Motor neuron (in vitro differentiated cells): ENCODE measurements at places on chromosomes 1 and 21. TPM values are rescaled to one million over a fixed set of nuclear protein-coding genes. Genes with fewer than 3 reads are reported as not detected.

- ATAC-seq, result no peak
These were observed 68.3 kb upstream of the PLA2G4A start for GRCh38 chr1:186760446-186760845.

LMX1A gene
- total RNA-seq, result 0.14 and 0.16 TPM in 2 replicates

- no peak for ATAC-seq
These were observed 125.1 kb downstream of the PLA2G4A start for GRCh38 chr1:186953876-186954275.

- no peak for ATAC-seq
These were observed 148.1 kb downstream of the NRIP1 start for GRCh38 chr21:14916676-14917141.

HNRNPU gene
- 309 and 320 TPM in 2 replicates for total RNA-seq

DNA sequence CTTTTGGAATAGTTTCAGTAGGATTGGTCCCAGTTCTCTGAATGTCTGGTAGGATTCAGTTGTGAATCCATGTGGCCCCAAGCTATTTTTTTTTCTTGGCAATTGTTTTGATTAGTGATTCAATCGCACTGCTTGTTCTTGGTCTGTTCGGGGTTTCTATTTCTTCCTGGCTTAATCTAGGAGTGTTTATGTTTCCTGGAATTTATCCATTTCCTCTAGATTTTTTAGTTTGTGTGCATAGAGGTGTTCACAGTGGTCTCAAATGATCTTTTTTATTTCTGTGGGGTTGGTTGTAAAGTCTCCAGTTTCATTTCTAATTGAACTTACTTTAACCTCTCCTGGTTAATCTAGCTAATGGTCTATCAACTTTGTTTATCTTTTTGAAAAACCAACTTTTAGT is 117.6 kb downstream of the NME7 start:
- no peak for ATAC-seq

DNA sequence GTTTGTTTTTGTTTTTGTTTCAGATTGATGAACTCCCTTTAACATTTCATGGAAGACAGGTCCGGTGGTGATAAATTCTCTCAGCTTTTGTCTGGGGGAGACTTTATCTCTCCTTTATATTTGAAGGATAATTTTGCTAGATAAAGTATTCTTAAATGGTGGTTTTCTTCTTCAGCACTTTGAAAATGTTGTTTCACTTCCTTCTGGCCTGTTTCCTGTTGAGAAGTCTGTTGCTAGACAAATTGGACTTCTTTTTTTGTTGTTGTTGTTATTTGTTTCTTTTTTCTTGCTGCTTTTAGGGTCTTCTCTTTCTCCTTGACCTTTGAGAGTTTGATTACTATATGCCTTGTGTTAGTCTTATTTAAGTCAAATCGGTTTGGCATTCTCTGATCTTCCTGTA is 50.8 kb downstream of the CRP start:
- ATAC-seq, result no peak

DNA sequence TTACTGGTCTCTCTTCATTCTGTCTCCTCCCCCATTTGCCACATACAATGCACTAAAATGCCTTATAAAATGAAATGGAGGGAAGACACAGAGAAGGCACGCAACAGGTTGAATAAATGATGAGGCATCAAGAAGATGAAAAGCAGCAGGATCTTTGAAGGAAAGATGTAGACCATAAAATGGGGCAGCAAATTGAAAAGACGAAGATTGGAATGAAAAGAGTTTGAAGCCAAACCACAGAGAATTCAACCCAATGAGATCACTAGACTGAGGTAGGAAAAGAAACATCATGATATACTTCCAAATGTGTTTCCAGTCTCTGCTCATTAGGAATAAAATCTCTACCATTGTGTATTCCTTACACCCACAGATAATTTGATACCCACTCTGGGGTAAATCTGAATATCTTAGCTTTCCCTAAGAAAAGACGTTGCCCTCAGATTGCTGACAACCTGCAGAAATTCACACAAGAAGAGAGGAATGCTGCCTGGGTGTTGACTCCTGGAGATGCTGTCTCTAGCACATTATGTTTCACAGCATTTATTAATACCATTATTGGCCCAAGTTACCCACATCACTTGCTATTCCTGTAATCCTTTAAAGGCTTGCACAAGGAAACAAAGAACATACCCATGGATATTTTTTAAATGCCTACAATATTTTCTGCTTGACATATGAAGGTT is 230.9 kb downstream of the LTN1 start:
- ATAC-seq, result no peak

OR6N1 gene
- total RNA-seq, result 0.17 and 0.18 TPM in 2 replicates

- no peak for ATAC-seq
These were observed 36.3 kb downstream of the CLCA1 start for GRCh38 chr1:86504895-86505563.

GJA5 gene
- total RNA-seq, result 0.31 and 1.2 TPM in 2 replicates

GPX7 gene
- 15.6 and 19.0 TPM in 2 replicates for total RNA-seq

TDRD5 gene
- not detected in 2 replicates for total RNA-seq

DNA sequence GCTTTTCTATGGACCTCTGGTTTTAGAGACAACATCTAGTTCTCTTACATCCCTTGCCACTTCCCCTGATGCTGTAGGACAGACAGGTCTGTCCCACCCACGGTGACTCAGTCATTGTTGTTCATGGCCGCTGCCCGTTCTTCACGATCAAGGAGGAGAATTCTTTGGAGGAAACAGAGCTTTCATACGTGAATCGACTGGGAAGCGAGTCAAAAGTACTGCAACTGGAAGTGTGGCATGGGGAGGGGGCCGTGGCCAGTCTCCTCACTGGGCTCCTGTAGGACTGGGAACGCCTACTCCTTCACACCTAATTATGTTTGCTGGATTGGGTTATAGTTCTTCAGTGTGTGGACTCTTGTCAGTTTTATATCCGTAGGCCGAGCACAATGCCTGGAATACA is 4.4 kb upstream of the SLC37A1 start:
- ATAC-seq, result peak; percentile 43

GRCh38 chr1:39852214-39852791 is 31.0 kb downstream of the TRIT1 start:
- ATAC-seq, result no peak

DNA sequence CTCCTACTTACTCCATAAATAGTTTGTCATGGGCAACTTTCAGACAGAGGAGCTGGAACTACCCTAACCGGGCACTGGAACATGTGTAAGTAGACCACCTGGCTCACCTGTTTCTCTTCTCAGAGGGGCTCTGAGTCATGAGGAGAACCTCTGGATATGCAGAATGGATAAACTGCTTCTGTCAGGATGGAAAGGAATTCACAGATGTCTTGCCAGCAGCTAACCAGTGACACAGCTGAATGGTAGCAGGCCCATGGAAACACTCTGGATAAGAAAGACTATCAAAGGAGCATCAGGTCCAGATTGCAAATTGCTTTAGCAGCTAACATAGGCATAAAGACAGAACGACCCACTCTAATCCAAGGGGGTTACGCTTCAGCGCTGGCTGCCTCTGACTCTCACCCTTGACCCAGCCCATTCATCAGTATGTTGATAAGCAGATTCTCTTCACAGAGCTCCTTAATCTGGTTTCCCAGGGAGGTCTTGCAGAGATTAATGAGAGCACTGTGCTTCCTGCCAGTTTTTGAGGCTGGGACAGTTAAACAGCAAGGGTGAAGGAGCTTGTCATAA is 54.2 kb downstream of the HIVEP3 start:
- no peak for ATAC-seq

DNA sequence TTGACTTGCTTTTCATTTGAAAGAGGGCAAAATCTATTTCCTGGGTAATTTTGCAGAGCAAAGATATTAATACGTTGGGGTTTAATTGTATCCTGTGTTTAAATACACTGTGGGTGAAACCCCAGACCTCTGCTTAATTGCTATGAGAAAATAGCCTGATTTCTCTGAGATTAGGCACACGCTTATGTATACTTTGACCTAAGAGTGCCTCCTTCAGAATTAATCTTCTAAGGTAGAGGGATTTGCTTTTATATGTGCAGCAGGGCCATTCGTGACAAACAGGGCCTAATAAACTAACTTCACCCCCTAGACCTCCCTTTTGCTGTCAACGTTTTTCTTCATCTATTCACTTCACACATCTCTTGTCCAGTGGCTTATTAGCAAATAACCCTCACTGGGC is 216.9 kb upstream of the ADGRL2 start:
- ATAC-seq, result no peak

DNA sequence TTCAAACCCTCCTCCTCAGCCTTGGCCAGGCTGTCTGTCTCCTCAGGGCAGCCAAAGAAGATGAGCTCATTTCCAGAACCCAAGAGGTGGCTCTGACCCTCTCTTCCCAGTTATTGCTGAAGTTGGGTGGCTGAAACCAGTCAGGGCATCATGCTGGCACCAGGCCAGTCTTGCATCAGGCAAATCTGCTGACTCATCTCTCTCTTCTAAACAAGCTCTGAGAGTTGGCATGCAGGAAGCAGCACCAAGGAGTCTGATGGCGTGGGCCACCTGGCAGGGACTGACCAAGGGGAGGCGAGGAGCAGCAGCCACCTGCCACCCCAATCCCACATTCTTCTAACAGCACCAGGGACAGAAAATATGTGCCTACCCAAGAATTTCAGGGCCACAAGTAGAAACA is 104.8 kb upstream of the ATP1A1 start:
- no peak for ATAC-seq

DNA sequence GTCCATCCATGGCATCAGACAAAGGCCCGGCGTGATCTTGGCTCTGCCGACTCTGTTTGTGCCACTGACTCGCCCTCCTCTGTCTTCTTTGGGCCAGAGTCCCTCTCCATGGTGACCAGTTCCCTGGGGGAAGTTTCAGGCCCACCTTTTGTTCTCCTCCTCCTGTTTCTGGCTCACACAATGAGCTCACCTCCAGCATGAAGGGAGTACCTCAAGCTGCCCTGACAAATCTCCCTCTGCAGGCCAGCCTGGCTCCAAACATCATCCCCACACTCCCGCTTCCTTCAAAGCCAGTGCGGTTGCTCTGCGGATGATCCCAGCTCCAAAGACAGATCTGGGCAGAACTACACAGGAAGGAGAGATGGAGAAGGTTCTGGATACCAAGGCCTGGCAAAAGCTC is 576.6 kb downstream of the NPHP4 start:
- ATAC-seq, result no peak

DNA sequence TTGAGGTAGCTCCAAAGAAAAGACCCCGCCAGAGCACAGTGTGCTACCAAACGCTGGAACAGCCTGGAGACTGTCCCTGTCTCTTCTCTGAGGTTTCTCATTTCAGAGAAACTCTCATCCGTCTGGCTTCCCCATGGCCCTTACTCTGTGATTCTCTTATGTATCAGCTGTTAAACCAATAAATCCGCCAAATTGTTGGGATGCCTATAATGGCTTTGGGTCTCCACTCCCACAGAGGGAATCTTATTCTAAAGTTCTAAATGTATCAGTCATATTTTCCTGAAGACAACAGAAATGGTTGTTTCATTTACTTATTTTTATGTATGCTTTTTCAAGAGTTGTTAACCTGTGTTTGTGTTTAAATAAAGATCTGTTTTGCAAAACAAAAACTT is 4.0 kb downstream of the ERG start:
- ATAC-seq, result no peak

OR2L8 gene
- not detected in 2 replicates for total RNA-seq

KIFAP3 gene
- 70.1 and 81.2 TPM in 2 replicates for total RNA-seq

DNA sequence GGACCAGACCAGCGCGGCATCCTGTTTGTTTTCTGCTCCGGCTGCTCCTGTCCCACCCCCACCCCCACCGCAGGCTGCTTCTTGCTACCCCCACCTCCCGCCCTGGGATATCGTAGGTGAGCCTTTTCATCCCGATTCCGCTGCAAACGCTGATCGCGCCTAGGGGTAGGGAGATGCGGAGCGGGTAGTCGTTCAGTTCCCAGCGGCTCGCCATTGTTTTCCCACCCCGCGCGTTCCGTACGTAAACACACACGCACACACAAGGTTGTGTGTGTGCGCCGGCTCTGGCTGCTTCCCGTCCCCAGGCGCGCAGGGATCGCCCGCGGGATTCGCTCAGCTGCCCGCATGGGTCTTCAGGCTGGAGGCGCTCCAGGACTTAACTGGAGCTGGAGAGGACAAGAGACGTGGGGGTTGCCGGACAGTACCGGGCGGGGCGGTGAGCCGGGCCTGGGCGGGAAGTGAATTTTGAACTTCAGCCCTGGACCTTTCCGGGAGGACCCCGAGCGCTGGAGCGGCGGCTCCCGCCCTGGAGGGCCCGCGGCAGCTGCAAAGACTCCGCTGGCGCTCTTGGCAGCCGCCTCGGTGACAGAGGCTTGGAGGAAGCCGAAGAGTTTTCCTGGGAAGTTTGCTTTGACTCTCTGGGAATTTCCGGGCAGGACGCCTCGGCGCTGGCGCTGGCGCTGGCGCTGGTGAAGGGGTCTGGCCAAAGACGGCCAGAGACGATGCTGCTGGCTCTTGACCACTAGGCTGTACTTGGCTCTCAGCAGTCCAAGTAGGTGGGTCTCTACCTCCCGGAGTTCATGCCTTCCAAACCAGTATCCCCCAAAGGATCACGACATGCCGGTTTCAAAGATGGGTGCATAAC is 1.6 kb downstream of the SOX13 start:
- peak; percentile 39 for ATAC-seq

GRCh38 chr1:84973498-84974334 is 23.2 kb downstream of the MCOLN2 start:
- no peak for ATAC-seq
